ENCODE measurements at places on chromosomes 11 and 22. TPM values are rescaled to one million over a fixed set of nuclear protein-coding genes. Genes with fewer than 3 reads are reported as not detected.

DNA sequence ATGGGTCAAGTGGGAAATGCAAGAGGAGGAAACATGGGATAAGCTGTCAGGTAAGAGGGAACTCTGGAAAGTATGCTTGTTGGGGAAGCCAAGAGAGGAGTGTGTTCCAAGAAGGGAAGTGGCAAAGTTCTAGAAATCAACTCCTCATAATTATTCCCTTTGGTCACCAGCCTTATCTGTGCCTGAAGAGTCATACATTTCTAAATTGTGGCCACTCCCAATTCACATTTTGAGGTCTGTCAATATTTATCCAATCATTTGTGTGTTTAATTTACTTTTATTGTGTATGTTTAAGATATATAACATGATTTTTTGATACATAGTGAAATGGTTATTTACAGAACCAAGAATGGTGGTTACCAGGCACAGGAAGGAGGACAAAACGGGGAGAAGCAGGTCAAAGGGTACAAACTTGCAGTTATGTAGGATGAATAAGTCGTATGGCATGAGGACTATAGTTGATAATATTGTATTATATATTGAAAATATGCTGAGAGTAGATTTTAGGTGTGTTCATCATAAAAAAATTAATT, 131.7 kb downstream of the GRIA4 start:
- no peaks in the 10 kb centered on the region for H3K4me1 ChIP-seq
- no peak overlapping the region for H3K27ac ChIP-seq
- H3K36me3 ChIP-seq = no peaks in the 10 kb centered on the region
- no peaks in the 10 kb centered on the region for H3K27me3 ChIP-seq
- no peak for DNase-seq

- no peak overlapping the region for H3K4me3 ChIP-seq
- H3K36me3 ChIP-seq = no peaks in the 10 kb centered on the region
- no peaks in the 10 kb centered on the region for H3K4me1 ChIP-seq
- no peaks in the 10 kb centered on the region for H3K27me3 ChIP-seq
- DNase-seq = no peak
Measured at GRCh38 chr11:20715464-20715863, 46.1 kb downstream of the NELL1 start.

- H3K4me3 ChIP-seq = peak overlapping the region; percentile 99
- H3K27me3 ChIP-seq = no peaks in the 10 kb centered on the region
- no peaks in the 10 kb centered on the region for H3K36me3 ChIP-seq
- peaks cover 18% of the 10 kb centered on the region for H3K4me1 ChIP-seq
- peak overlapping the region; percentile 99 for H3K27ac ChIP-seq
- DNase-seq = no peak
Measured at GRCh38 chr22:35299217-35299672, 449 bp upstream of the TOM1 start.

CELSR1 gene
- total RNA-seq = 5.4 TPM

DNA sequence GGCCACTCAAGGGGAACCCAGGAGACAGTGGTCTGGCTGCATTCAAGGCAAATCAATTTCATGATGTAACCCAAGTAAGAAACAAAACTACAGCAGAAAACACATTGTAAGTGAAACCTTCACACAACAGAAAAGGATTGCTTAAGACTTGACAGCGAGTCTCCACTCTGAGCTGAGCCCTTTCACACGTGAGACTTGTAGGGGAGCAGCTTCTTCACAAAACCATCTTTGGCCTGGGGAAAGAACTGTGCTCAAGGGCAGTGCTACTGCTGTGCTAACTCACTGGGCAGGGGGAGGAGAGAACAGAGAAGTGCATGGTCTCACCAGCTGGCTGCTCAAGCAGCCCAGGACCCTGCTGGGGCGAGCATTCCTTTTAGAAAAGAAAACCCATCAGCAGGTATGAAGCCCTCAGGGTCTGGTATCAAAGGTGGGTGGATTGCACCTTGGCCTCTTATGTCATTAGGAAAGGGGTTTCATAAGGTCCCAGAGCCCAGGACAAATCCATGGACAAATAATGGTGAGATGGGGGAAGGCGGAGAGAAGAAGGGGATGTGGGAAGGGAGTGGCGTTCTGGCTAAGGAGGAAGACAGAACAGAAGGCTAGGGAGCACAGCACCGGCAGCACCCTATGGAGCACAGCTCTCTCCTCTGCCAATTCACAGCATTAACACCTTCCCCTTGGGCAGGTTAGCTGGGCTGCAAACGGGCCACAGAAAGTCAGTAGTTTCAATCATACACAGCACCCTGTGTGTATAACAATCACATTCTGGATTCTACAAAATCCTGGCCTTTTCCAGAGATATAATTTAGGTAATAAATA, 20.6 kb upstream of the RAPSN start:
- DNase-seq = no peak
- H3K4me3 ChIP-seq = no peak overlapping the region
- no peaks in the 10 kb centered on the region for H3K27me3 ChIP-seq
- no peaks in the 10 kb centered on the region for H3K36me3 ChIP-seq
- peaks cover 56% of the 10 kb centered on the region for H3K4me1 ChIP-seq
- peak overlapping the region; percentile 20 for H3K27ac ChIP-seq

DNA sequence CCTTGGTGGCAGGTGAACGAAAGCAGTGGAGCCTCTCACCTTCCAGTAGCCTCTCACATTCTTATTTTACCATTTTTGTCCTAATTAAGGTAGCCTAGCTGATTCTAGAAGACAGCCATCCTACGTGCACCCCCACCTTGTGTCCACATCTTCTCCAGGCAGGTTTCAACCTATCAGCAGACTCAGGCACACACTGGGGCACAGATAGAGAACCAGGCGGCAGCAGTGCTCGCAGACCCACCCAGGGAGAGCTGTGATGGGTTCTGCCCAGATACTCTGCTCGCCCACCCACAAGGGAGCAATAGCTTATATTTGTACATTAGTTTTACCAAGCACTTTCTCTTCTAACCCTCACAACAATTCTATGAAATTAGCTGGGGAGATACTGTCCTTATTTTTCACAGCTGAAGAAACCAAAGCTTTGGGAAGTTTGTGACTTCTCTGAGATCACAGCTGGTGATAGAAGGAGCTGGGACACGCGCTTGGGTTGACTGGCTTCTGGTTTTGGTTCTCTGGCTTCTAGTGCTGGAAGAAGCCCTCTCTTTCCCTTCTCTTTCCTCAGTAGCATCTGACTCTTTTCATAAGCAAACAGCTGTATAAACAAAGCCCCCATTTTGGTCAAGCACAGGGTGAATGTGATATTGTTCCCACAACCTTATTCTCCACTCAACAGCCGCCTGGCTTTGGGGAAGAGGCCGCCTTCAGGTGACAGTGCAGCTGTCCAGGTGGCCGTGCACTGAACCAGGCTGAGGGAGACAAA, 36.9 kb downstream of the PPP2R1B start:
- peaks cover 6% of the 10 kb centered on the region for H3K36me3 ChIP-seq
- H3K4me3 ChIP-seq = no peak overlapping the region
- DNase-seq = no peak
- H3K27me3 ChIP-seq = no peaks in the 10 kb centered on the region

DNA sequence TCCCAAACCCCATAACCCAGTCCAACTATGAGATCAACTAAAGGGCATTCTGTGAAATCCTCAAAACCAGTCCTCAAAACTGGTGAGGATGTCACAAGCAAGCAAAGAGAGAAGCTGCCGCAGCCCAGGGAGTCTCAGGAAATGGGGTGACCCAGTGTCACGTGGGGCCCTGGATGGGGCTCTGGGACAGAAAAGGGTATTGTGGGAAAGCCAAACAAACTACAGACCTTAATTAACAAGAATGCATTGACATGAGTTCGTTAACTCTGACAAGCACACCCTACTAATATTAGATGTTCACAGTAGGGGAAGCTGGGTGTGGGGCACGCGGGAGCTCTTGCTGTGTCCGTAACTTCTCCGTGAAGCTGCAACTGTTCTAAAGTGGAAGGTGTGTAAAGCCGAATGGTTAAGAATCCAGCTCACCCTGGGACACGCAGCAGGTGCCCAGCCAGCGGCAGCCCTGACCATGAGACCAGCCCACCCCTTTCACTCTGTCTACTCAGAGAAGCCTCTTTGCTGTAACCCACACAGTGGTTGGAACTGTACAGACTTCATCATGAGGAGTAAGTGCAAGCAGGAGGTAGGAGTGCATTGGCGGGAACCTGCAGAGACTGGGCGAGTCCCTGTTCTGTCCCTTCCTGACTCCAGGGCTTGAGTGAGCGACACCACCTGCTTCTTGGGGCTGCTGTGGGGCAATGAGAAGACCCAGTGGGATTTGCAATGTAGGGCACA, 17.9 kb downstream of the LINC01488 start:
- H3K4me1 ChIP-seq = no peaks in the 10 kb centered on the region
- H3K27ac ChIP-seq = no peak overlapping the region
- H3K36me3 ChIP-seq = no peaks in the 10 kb centered on the region
- no peak overlapping the region for H3K4me3 ChIP-seq
- DNase-seq = no peak

DNA sequence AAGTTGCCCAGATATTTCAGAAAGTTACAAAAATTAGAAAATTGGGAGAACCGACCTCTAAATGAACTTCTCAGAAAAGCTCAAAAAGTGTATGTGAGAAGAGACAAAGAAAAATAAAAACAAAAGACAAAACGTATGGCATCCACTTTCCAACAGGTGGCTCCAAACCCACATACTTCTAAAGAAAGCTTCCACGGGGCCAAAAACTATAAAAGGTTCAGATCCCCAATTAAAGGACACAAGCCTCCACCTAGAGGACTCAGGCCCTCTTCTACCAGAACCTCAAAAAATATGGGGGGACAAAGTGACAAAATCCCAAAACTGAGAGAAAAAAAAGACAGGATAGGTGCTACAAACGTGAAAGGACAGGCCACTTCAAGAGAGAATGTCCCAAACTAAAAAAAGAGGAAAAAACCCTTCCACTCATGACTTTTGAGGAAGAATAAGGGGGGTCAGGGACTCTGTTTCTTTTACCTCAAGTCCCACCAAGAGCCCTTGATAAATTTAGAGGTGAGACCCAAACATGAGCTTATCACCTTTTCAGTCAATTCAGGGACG, 8.8 kb downstream of the SCGB2A1 start:
- no peak for DNase-seq
- H3K4me1 ChIP-seq = no peaks in the 10 kb centered on the region
- no peak overlapping the region for H3K4me3 ChIP-seq
- no peaks in the 10 kb centered on the region for H3K27me3 ChIP-seq
- H3K27ac ChIP-seq = no peak overlapping the region

DNA sequence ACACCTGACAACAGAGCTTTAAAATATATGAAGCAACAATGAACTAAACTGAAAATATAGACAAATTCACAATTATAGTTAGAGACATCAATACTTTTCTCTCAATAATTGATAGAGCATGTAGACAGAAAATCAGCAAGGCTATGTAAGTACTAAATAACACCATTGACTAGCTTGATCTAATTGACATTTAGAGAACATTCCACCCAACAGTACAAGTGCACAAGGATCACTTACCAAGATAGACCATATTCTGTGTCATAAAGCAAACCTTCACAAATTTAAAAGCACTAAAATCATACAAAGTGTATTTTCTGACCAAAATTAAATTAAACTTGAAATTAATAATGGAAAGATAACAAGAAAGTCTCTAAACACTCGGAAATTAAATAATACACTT, 562.5 kb downstream of the INSC start:
- H3K27ac ChIP-seq = no peak overlapping the region
- DNase-seq = no peak
- no peaks in the 10 kb centered on the region for H3K27me3 ChIP-seq
- H3K4me1 ChIP-seq = no peaks in the 10 kb centered on the region
- no peak overlapping the region for H3K4me3 ChIP-seq

DNA sequence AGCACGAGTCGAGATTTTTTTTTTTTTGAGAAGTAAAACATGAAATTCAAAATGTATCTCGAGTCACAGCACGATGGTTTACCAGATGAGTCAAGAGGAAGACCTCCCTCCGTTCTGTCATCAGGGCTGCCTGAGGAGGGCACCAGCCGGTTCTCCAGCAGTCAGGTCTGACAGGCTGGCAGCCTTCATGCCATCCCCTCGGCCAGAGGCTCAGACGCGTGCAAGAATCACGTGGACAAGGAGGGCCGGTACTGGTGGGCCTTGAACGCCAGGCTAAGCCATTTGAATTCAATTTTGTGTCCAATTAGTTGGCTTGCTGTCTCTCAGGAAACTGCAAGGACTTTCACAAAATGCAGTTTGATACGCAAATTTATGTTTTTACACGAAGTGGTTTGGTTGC, 1412.2 kb downstream of the BRD1 start:
- no peaks in the 10 kb centered on the region for H3K27me3 ChIP-seq
- H3K4me3 ChIP-seq = no peak overlapping the region
- no peak overlapping the region for H3K27ac ChIP-seq

MS4A7 gene
- 18.8 TPM for total RNA-seq

GRCh38 chr22:37664249-37665101, 6.0 kb downstream of the PDXP start:
- H3K4me3 ChIP-seq = no peak overlapping the region
- H3K27ac ChIP-seq = no peak overlapping the region
- H3K36me3 ChIP-seq = peaks cover 2% of the 10 kb centered on the region

PGA5 gene
- total RNA-seq = not detected

GRCh38 chr22:36765943-36766450, 9.9 kb downstream of the IFT27 start:
- no peaks in the 10 kb centered on the region for H3K36me3 ChIP-seq
- DNase-seq = no peak
- H3K27me3 ChIP-seq = no peaks in the 10 kb centered on the region
- no peak overlapping the region for H3K27ac ChIP-seq
- H3K4me3 ChIP-seq = no peak overlapping the region

DDTL gene
- total RNA-seq = not detected

DNA sequence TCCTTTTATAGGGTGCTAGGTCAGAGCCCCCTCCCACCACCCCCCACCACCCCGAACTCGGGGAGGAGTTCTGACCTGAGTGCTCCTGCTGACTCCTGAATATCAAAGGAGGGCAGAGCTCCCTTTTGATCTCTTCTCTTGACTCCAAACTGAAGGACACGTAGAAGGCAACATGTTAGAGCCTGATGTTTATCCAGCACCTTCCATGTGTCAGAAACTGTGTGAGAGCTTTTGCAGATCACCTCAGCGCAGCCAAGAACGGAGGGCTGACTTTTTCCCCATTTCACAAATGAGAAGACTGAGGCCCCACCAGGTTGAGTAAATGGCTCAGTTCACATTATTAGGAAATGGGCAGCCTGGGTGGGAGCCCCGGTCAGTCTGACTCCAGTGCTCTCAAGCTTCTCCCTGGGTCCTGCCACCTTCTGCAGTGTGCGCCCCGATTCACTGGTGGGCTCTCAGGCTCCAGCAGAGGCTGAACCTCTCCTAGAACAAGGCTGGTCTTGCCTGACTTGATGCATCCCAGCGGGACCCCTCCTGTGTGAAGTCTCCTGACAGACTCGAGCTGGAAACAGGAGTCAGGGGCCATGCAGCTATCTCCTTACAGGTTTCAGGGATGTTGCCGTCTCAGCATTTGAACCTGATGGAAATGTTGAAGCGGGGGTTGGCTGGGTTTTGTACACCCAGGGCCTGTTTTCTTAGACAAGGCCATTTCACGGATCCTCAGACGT, 98.5 kb downstream of the TSPAN18 start:
- DNase-seq = no peak
- no peak overlapping the region for H3K4me3 ChIP-seq
- no peaks in the 10 kb centered on the region for H3K4me1 ChIP-seq
- no peaks in the 10 kb centered on the region for H3K27me3 ChIP-seq
- no peaks in the 10 kb centered on the region for H3K36me3 ChIP-seq

DNA sequence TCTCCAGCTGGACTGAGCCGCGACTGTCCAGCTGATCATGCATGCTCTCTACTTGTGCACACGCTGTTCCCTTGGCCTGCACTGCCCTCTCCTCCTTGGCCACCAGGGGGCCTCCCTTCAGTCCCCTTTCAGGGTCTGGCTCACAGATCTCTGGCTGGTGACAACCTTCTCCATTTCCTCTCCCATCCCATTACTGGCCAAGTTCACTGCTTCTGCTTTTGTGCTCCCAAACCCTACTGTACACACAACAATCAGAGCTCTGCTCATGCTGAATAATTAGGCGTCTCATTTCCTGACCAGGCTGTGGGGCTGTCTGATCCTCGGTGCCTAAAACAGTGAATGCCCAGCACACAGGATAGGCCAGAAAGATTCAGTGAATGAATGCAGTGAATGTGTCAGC, 224.0 kb upstream of the NARS2 start:
- no peak overlapping the region for H3K27ac ChIP-seq
- DNase-seq = peak; percentile 66
- H3K36me3 ChIP-seq = no peaks in the 10 kb centered on the region
